ENCODE measurements at places on chromosomes 16 and 17.

- no peak for DNase-seq
Observed at GRCh38 chr16:53692146-53692545, 11.5 kb downstream of the RPGRIP1L start.

- DNase-seq = no peak
Observed at GRCh38 chr16:31085873-31086628, 2.7 kb downstream of the PRSS53 start.

DNA sequence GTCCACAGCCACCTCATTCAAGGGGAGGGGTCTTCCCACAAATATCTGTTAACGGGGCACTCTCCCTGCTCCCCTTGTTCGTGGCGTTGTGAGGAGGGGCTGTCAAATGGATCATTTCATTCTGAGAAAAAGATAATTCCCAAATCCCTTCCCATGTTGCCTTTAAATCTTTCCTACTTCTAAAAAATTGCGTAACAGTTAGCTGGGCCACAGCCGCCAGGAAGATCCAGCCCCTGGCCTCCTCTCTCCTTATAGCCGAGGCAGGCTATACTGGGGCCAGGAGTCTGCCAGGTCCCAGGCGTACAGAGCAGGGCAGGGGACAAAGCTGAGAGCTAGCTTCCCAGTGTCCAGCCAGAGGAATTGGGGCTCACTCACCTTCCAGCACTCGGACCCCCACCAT lies 430 bp downstream of the C16orf89 start:
- no peak for DNase-seq

GRCh38 chr16:82133798-82134197 lies 36.2 kb downstream of the MPHOSPH6 start:
- DNase-seq = peak; percentile 31

DNA sequence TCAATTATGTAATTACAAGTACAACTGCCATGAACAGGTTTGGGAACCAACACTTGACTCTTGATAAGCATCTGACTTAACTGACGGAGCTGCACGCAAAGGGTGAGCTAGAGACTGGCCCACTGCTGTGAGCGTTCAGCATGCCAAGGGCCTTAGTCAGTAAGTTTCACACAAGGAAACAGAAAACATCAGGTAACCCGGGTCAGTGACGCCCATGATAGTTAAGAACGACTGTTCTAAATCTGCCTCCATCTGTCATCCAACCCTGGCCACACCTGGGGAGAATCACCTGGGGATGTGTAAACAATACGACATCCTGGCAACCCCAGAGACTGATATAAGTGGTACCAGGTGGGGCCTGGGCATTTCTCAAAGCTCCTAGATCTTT lies 12.3 kb downstream of the SMIM5 start:
- no peak for DNase-seq

DNA sequence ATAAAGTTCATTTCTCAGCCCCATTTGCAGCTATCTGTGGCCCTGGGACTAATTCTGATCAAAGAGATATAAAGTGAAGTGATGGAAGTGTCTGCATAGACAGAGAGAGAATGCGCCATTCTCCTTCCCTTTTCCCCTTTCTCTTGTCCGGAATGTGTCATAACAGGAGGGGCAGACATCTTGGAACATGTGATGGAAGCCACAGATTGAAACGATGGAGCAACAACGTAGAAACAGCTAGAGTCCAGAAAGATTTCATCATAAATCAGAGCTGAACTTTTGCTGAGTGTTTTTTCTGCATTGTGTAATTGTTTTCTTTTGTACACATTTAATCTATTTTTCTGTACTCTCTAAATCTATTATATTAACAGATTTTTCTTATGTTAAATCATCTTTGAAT lies 11.3 kb downstream of the ASGR1 start:
- DNase-seq = no peak

DNA sequence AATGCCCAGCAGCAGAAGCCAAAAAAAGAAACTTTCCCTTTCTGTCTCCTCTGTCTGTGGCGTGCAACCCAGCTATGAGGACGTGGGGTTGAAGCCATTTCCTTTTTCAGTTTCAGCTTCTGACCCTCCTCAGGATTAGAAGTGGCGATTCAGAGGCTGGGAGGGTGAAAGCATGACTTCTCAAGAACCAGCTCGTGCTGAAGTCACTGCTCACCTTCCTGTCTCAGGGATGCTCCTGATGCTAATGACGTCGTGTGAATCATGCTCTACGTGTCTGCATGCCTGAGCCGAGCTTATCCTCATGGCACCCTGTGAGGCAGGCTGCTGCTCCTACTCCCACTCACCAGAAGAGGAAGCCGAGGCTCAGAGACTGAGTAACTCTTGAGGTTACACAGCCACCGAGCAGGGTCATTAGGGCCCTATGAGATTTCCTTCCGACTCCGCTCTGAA lies 5.7 kb upstream of the LPO start:
- DNase-seq = no peak

GRCh38 chr17:36791942-36792475 lies 145.3 kb upstream of the LHX1 start:
- DNase-seq = no peak

DNA sequence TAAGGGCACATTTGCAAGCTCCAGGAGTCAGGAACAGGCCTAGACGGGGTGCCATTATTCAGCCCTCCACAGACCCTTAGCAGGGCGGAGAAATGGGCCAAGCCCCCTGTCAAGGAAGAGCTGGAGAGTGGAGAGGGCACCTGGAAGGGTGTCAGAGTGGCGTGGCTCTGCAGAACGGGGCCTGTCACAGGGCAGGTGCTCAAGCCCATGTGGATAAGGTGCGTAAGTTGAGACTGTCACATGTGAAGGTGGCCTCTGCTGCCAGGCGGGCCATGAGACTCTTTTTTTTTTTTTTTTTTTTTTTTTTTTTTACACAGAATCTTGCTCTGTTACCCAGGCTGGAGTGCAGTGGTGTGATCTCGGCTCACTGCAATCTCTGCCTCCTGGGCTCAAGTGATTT lies 12.0 kb upstream of the CRISPLD2 start:
- no peak for DNase-seq

DNA sequence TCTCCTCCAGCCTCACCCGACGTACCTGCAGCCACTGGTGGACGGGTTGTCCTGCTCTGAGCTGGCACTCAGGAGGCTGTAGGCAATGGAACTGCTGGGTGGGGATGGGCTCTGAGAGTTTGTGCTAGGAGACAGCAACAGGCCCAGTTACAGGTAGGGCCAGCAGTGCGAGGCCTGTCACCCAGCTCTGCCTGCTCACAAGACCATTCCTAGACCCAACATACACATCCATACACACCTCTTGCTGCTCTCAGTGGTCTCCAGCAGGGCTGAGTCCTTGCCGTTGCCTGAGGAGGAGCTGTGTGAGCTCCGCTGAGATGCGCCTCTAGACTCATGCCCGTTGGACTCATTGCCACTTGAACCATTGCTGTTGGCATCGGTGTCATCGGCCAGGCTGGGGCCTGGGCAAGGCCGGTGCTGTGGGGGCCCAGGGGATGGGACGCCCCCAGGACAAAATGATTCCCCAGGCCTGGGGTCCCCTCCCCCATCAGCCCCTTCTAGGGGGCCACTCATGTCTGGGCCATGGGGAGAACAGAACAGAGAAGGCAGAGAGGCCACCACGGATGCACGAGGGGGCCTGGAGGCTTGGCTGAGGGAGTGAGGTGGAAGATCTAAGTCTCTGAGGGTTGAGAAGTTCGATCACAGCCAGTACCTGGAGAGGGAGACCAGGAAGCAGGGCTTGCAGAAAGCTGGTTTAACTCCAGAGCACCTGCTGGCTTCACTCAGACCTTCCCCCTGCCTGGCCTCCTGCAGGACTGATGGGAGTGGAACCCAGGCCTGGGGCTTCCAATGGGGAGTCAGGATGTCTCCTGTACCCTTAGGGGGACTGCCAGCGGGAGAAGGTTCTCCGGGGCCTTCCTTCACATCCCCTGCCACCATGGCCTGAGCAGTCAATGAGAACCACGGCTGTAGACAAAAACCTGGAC lies 1.7 kb downstream of the PER1 start:
- no peak for DNase-seq

DNA sequence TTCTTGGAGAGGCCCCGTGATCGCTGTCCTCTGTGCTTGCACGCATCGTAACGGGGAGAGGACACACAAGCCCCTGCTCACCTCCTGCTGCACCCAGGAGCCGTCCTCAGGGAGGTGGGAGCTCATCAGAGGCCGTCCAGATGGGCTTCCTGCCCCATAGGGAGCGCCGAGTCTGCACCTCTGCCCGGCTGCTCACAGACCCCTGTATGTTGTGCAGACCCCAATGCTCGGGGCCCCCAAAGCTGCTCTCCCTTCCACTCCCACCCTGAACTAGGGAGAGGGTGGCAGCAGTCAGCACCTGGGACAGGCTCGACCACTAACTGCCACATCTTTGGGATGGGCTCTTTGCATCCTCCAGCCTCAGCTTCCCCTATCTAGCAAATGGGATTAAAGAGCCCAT lies 4.4 kb upstream of the ZNF469 start:
- no peak for DNase-seq

GRCh38 chr16:82262244-82262643 lies 92.2 kb upstream of the MPHOSPH6 start:
- no peak for DNase-seq

DNA sequence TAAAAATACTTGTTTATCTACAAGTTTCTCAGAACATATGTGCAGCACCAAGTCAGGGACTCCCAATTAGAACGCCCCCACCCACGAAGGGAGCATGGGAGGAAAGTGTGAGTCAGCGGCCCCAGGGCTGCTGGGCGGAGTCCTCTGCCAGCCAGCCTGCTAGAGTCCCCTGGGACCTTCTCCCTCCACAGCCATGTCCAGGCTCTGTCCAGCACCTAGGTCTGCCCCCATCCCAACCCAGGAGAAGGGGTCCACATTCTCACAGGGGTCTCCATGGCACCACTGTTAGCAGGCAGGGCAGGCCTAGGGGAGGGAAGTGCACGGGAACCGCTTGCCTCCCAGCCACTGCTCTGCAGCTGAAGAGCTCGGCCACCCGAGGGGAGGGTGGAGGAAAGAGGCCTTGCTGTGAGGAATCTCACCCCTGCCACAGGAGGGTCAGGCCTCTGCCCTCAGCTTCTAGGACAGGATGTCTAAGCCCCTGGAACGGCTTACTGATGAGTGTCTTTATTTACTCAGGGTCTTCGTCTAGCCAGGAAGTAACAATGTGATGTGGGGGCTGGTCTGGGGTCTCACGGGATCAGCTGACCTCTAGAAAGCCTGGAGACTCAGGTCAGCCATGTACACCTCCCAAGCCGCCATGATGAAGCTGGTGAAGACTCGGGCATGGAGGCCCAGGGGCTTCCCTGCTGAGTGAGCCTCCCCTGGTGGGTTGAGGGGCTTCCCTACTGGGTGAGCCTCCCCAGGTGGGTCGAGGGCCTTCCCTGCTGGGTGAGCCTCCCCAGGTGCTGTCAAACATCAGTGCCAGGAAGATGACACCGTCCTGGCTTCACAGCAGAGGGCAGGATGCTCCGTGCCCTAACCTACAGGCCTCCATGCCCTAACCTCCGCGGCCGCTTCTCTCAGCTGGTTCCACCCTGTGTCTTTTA lies 190.3 kb downstream of the RBFOX3 start:
- no peak for DNase-seq

DNA sequence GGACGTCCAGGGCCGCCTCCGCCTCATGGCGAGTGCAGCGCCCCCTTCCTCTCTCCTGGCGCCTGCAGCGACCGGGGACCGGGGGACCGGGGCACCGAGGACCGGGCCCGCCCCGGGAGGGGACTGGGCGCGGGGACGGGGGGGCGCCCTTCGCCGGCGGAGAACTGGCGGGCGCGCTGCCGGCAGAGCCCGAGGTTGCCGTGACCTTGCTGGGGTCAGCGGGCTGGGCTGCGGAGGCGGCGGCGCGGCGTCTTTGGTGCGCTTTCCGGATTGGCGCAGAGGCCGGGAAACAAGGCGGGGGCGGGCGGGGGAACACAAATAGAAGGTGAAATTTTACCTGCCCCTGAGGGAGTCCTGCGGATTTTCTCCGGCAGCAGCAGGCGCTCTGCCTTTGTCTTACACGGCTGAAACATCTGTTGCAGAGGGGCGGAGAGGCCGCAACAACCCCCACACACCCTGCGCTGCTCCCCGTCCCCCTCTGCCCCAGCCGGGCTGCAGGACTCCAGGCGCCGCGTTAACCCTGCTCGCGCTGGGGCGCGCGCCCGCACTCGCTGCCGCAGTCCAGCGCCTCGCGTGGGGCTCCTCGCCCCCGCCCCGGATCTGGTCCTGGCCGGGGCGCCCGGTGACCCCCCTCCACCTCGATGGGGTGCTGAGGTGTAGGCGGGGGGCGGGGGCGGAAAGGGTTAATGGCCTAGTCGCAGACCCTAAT lies 53.5 kb downstream of the SREBF1 start:
- peak; percentile 66 for DNase-seq

- DNase-seq = no peak
Observed at GRCh38 chr17:51684214-51684613, 423.9 kb downstream of the UTP18 start.

DNA sequence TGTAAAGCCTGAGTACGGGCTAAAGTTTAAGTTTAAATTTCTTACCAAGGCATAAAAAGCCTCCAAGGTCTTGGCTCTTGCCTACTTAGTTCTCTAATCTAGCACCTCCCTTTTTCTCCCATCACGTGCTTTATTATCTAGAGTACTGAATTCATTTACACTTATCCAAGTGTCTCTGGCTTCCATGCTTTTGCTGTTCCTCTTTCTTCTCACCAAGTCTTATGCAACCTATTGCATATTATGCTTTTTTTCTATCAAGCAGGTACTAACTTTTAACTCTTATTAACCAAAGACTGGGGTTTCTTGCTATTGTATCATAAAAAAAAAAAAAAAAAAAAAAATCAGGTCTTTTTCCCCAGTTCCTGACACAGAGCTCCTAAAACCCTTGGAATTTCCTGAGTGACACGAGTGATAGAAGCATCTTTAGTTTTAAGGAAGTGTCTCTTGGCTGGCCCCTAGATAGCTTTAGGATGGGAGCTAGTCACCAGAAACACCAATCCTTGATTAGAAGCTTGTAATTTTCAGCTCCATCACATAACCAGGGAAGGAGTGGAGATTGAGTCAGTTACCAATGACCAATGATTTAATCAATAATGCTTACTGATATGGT lies 44.9 kb downstream of the SSH2 start:
- no peak for DNase-seq

- DNase-seq = no peak
Observed at GRCh38 chr16:84042308-84042878, at the start of gene SLC38A8. TSS of gene SLC38A8 (minus strand) at chr16:84042795. CDS start at chr16:84042157, 638 bp downstream.

DNA sequence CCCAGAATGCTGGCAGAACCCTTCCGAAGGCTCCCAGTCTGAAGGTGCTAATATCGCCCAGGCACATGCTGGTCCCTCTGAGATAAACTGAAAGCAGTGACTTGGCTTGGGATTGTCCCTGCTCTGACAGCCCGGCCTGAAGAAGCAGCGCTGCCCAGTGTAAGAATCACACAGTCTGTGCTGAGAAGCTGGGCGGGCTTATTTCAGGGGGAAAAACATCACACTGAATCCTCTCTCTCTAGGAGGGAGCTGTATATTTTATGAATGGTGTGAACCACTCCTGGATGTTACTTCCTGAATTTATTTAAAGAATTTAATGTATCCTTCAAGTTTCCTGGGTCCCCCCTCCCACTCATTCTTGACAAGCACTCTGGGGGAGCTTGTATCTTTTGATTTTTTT lies 36.3 kb downstream of the GAS7 start:
- no peak for DNase-seq

Measured in activated CD4-positive, alpha-beta T cell treated with anti-CD3 and anti-CD28 coated beads, Interleukin-2, amount 10 ng/mL, durations not matched to agents 7 days and 5 days (primary cell).